H9 (cell line): ENCODE measurements at places on chromosomes 1 and 21.

- DNase-seq: no peak
- H3K27me3 ChIP-seq: no peaks in the 10 kb centered on the region
- H3K4me1 ChIP-seq: no peaks in the 10 kb centered on the region
- H3K36me3 ChIP-seq: peaks cover 5% of the 10 kb centered on the region
- no peak overlapping the region for H3K4me3 ChIP-seq
These were observed 39.2 kb downstream of the RUNX3 start for GRCh38 chr1:24890887-24891286.

DNA sequence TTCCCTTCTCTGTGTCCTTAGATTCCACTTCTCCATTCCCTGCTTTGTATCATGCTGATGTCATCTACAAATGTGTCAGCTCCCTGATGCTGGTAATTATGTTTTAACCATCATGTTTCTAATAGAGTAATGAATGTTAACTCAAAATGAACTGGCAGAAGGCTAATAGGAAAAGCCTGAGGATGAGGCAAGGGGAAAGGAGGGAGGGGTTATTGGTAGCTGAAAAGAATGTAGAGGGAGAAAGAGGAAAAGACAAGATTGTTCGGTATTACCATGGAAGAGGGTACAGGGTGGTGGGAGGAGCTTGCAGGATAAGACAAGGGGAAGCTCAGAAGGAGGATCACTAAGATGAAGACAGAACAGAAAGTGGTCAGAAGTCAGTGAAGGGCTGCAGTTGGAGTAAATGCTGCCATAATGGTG lies 150.9 kb downstream of the ZC3H11B start:
- H3K36me3 ChIP-seq: no peaks in the 10 kb centered on the region
- H3K4me3 ChIP-seq: no peak overlapping the region
- no peak for DNase-seq

- DNase-seq: no peak
- no peaks in the 10 kb centered on the region for H3K27me3 ChIP-seq
- H3K4me1 ChIP-seq: no peaks in the 10 kb centered on the region
- H3K27ac ChIP-seq: no peak overlapping the region
- H3K36me3 ChIP-seq: no peaks in the 10 kb centered on the region
- no peak overlapping the region for H3K4me3 ChIP-seq
These were observed 508.7 kb downstream of the DPYD start for GRCh38 chr1:97412166-97412565.

DNA sequence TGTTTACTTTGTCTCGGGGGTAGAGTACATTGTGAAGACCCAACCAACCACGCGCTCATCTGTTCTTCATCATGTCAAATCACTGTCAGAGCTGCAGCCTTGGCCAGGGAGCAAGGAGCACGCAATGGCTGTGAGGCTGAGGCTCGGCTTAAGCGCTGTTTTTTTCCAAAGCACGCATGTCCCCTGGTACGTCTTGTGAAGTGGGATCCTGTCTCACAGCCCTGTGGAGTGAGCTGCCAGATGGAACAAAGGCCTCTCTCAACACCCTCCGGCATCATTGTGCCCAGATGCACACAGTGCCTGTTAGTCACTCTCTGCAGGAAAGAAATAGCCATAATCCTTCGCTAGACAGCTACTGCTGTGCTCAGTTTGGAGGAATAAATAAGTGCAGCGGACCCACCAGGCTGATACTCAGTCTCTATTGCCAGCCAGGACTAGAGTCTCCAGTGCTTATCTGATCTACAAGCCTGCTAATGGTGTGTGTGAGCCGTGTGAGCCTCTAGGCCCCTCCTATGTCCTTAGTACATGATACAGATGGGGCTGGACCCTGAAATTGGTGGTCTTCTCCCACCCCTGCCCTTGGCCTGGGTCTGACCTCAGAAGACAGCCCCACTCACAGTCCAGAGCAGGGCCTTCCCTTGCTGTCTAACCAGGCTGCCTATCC lies 91.3 kb upstream of the COA6 start:
- H3K27me3 ChIP-seq: no peaks in the 10 kb centered on the region
- H3K36me3 ChIP-seq: peaks cover 4% of the 10 kb centered on the region
- 0 out of 2 replicates have a peak, but pooled peaks cover 2% of the 10 kb centered on the region for H3K4me1 ChIP-seq
- DNase-seq: no peak
